T-helper 2 cell (primary cell): ENCODE measurements at places on chromosomes 12 and 14.

GRCh38 chr12:13377698-13378097 is 181.2 kb downstream of the EMP1 start:
- DNase-seq = no peak

GRCh38 chr12:113261847-113262470 is 40.7 kb downstream of the TPCN1 start:
- no peak for DNase-seq

DNA sequence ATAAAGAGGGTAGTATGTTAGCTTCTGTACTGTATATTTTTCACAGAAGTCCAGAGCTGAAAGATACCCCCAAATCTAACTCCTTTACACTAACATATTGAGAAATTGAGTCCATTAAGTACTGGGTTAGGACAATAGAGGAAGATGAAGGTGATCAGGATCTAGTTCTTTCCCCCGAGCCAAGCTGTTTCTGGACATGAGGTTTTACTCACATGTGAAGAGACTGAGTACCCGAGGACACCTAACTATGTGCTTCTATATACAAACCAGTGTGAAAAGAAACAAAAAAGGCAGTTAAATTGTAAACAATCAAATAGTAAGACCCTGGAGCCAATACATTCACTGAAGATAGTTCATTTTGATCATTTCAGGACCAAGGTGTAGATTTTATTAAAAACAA is 3.8 kb upstream of the TRHDE start:
- DNase-seq = no peak

DNA sequence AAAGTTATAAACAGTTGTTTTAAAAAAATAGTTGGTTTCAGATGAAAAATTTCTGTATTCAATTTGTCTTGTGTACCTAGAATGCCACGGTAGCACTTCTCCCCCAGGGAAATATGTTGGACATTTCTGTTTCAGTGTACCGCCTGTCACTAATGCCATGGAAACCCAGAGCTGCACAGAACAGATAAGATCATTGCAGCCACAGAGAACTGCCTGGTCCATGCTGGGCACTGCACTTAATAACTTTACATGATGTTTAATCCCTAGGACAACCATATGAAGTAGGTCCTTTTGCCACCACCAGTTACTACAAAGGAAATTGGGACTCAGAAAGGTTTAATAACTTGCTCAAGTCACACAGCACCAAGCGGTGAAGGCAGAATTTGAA is 253.4 kb upstream of the SRRM4 start:
- no peak for DNase-seq

DNA sequence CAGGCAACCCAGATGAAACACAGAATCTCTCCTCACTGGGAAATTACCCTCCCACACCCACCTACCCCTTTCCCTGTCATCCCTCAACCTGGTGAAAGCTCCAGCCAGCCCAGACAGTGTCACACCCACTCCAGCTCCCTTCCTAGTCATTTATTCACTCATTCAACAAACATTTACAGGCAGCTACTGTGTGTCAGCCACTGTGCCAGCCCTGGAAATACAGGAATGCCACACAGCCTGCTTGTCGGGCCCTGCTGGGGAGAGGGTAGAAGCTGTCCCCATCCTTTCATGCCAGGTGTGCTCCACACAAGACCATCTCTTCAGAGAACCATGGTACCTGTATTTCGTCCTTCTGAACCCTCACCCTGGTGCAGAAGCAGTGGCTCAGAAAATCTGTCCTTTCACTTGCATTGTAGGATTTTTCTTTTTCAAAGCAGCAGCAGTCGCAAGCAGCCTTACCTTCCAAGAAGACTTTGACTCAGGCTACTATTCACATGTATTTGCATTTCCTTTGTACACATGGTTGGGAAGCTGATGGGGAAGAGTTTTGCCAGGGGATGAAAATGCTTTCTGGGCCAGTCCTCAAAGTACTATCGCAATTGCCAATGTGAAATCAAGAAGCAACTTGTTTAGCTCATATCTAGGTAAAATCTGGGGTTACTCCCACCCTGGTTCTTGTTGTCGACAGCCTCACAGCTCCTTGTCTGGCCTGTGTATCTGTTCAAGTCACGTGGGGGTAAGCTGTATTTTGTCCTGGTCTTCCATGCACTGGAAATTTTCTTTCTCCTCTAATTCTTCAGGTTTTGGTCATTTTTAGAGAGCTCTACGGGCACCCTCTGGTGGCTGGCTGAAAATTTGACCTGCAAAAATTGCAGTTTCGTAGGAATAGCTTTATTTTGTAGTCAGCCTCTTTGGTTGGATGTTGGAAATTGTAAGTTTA is 147.4 kb upstream of the EGLN3 start:
- DNase-seq = no peak

DNA sequence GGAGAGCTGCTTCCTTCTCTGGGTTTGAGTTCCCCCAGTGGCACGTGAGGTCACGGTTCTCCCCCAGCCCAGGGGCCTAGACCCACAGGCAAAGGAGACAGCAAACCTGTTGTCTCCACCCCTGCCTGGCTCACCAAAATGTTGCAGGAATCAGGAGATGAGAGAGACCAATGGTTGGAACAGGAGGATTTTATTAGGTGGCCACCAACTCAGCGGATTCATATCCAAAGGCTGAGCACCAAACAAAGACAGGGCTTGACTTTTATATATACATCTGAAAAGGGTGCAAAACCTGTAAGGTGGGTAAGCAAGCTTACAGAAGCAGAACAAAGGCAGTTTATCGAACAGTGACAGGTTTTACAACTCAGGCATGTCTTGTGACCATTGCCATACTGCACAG is 9.2 kb upstream of the ADAM21 start:
- DNase-seq = no peak

- DNase-seq = no peak
These were observed 841.1 kb downstream of the NRXN3 start for GRCh38 chr14:79011091-79011919.

DNA sequence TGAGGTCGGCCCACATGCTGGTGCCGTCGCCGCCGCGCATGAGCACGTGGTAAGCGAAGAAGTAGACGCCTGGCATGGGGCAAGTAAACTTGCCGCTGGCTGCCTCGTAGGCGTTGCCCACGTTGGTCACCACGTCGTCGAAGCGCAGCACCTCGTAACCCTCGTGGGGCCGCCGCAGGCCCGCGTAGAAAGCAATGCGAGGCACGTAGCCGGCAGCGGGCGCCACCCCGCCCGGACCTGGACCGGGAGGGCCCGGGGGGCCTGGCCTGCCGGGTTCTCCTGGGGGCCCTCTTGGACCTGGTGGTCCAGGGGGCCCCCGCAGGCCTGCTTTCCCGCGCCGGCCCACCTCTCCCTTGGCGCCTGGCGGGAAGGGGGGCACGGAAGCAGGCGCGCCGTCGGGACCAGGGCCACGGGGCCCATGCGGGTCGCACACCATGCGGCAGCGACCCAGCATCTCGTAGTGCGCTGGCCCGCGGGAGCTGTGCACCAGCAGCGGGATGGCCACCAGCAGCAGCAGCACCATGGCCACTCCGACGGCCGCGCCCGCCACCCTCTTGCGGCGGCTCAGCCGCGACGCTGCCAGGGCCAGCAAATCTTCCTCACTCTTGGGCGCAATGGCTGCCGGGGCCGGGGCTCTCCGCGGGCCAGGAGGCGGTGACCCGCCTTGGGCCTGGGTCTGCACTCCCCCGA is 888 bp downstream of the C1QL4 start:
- no peak for DNase-seq

- DNase-seq = no peak
These were observed at the start of gene SRRM4 for GRCh38 chr12:118981285-118982211. Gene SRRM4, plus strand, starts transcription at chr12:118981541. Its CDS starts 342 bp downstream, at chr12:118981883.

GRCh38 chr12:103994235-103994634 is 28.6 kb downstream of the TDG start:
- DNase-seq = no peak

- DNase-seq = peak; percentile 12
These were observed 86.9 kb upstream of the TTC7B start for GRCh38 chr14:90903101-90903500.
